ENCODE measurements at places on chromosomes 12 and 14. TPM values are rescaled to one million over a fixed set of nuclear protein-coding genes. Genes with fewer than 3 reads are reported as not detected.

GRCh38 chr12:76337583-76337982 lies 10.6 kb downstream of the BBS10 start:
- DNase-seq, result no peak

GRCh38 chr14:91278383-91278715 lies 33.8 kb upstream of the GPR68 start:
- no peak for DNase-seq

- DNase-seq, result no peak
Measured at GRCh38 chr14:49218436-49219092, 367.6 kb downstream of the RPS29 start.

GRCh38 chr14:102241147-102241546 lies 63.8 kb downstream of the MOK start:
- no peak for DNase-seq

- DNase-seq, result no peak
Measured at GRCh38 chr12:128240745-128241144, 26.2 kb upstream of the TMEM132C start.

- DNase-seq, result no peak
Measured at GRCh38 chr14:31243860-31244259, 36.3 kb upstream of the HECTD1 start.

GRCh38 chr12:68018315-68018714 lies 29.1 kb downstream of the IFNG-AS1 start:
- no peak for DNase-seq

DNA sequence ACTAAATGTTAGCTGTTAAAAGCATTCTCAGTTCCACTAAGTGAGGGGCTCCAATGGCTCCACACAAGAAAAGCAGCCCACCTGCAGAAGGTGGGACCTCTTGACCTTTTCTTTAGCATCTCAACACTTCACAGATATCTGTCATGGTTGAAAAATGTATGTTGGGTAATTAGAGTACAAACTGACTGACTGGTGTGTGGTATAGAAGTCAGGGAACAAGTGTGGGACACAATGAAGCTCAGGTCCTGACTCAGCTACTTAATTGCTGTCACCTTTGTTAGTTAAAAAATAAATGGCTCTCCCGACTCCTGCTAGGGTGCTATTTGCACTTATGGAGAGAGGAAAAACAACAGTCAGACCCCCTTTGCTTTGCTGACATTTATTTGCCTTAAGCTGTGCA lies 299.0 kb downstream of the TTC6 start:
- DNase-seq, result no peak

GRCh38 chr12:54891717-54892478 lies 37.6 kb downstream of the MUCL1 start:
- no peak for DNase-seq

DNA sequence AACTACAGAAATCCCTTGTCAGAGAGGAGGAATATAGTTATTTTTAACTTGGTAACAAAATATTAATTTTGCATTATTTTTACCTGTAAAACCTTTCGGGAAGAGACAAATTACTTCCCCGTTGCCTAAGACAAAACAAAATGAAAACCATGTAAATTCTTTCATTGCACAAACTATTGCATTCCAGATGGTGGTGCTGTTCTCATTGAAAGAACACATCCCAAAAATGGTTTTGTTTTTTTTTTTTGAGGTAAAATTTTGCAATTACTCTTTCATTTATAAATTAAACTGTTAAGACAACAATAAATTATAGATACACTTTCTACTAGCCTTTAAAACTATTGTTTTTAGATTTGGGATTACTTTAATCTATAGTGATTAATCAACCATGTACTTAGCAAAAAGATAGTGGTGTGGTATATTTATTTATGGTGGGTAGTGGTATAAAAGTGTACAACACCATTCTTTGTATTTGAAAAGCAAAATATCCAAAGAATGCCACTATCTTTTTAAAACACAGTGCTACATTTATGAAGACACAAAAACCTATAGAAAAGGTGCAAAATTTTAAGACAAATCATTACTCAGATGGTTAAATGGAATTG lies 115.5 kb downstream of the SLC38A1 start:
- no peak for DNase-seq

DNA sequence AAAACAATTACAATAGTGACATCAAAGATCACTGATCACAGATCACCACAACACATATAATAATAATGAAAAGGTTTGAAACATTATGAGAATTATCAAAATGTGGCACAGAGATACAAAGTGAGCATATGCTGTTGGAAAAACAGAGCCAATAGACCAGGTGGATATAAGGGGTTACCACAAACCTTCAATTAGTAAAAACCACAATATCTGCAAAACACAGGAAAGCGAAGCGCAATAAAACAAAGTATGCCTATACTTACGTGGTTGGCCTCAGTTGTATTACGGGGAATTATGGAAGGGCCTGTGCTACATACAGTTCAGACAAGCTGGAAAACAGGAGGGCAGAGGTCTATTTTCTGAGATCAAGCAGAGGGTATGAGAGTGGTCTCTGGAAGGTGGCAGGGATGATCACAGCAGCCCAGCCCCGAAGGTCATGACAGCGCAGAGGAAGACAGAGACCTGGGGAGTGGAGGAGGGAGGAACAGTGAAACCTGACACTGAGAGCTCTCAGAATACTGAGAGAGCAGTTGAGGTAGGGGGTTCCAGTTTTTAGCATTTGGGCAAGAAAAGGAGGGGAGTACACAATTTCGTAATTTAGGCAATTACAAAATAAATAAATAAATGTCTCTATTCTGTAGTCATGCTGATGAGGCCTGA lies 41.3 kb downstream of the IFNG start:
- DNase-seq, result no peak

- DNase-seq, result no peak
Measured at GRCh38 chr14:68580671-68581070, 212.2 kb downstream of the ZFP36L1 start.

- DNase-seq, result no peak
Measured at GRCh38 chr14:99272899-99273765, 1.1 kb upstream of the BCL11B start.

DNA sequence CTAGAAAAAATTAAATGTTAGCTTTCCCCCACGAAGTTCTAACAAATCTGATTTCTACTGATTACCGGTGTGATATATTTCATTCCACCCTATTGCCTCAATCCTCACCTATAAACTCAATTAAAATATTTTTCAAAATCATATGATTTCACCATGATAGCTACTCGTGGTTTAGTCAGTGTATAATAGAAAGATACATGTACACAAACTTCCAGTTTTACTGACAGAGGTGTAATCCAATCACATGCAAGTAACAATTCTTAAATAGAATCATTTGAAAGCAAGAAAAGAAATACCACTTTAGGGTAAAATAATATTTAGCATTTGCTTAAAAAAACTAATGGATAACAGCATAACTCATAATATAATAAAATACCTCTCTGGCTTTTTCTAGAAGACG lies 55.0 kb upstream of the C12orf50 start:
- DNase-seq, result no peak

GRCh38 chr12:5689773-5690172 lies 255.3 kb downstream of the ANO2 start:
- no peak for DNase-seq

DNA sequence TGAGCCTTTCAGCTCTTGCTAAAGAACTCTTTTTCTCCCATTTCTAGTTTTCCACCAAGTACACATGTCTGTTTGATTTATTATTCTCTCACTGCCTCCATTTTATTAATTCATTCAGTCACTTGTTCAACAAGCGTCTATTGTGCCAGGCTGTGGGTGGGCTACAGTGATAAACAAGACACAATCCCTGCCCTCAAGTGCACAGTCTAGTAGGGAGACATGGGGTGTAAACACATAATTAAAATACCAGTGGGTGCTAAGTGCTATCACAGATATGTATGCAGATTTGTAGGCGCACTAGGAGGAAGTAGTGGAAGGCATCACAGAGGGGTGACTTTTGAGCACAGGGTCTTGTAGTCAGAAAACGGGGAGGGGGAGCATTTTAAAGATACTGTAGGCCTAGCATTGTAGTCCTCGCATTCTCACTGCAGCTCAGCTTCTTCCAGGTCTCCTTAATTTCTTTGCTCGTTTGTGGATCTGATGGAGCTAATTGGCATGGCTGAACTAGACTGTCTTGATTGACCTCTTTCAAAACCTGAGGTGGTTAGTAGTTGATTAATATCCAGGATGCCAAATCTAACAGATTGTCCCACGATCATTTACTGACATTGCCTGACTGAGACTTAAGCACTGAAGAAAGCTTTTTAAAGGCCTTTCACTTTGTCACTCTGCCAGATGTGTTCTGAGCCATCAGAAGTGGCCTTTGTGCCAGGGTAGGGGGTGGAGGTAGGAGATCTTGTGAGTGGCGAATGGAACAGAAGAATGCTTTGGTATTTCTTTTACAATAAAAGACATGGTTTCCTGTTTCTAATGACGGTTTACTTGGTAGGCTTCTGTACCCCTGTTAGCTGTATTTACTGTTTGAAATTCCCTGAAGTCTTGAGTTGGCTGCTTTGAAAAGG lies 116.9 kb downstream of the DIP2B start:
- DNase-seq, result no peak

DNA sequence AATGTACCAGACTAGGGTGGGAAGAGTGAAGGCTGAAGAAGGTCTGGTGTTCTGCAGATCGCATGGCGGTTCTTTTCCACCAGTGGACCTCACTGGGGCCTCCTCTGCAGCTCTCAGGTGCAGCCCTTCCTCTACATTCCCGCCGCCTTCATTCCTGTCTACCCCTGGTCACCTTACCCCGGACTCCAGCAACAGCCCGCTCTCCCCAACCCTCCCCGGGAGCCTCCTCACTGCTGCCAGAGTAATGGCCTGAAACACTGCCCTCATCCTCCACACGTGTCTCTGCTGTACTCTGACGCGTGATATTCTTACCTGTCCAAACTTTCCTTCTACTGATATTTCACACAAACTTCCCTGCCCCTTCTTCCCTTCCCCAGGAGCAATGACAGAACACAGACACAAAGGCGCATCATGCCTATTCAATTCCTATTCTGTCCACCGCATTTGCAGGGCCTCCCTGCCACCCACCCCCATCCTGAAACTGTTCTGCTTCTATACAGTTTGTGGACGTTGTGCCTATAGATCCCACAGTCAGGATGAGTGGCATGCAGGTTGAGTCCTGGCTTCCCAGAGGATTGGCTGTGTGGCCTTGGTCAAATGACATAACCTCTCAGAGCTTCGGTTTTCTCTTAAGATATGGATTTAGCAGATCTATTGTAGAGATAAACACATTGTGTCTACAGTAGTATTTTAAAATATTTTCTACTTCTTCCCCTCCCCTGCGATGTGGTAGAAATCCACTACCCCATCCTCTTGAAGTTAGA lies 1.7 kb upstream of the NUAK1 start:
- DNase-seq, result no peak

GRCh38 chr12:54983536-54984101 lies 943 bp downstream of the TESPA1 start:
- DNase-seq, result no peak

- no peak for DNase-seq
Measured at GRCh38 chr12:32089156-32089555, 17.5 kb upstream of the BICD1 start.

GRCh38 chr14:84864548-84865271 lies 665.2 kb upstream of the FLRT2 start:
- no peak for DNase-seq

DNA sequence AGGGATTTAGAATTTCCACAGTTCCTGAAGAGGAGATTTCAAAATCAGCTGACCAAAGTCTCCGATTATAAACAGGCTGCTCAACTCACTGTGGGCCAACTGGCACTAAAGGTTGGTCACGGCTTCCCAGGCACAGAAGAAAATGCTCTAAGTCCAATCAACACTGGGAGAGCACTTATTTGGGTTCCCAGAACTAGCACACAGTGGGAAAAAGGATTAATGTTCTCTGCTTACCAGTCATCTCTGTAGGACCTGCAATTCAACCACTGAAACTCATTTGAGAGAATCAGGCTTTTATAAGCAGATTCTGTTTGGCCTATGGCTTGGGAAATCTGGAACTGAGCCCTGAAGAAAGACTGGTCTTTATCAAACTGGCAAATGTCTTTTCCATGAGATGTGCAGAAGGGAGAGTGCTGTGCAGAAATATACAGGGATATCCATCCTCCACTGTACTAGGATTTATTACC lies 49.4 kb downstream of the ABCC9 start:
- peak; percentile 65 for DNase-seq

DNA sequence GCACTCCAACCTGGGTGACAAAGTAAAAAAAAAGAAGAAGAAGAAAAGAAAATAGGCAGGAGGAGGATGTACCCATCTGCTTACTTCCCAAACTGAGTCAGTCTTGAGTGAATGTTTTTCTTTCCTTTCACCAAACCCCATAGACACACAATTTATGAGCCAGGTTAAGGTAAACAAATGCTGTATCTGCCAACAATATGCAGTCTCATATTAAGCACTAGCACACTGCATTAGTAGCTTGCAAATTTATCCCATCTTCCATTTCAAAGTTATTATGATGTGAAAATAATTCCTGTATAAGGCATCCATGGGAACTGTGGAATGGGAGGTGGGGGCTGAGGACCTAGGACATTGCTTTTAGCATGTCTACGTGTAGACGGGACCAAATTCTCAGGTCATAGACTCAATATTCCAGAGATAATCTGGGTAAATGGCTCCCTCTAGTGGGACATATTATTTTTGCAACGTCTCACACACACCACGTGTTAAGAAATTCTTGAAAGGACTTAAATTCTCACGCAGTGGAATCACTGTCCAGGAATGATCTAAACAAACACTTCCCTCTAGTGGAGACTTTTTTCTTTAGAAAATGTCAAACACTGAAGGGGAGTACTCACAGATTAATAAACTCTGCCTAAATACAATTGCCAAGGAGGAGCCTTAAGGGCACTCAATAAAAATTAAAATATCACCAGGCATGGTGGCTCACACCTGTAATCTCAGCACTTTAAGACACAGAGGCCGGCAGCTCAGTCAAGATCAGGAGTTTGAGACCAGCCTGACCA lies 17.1 kb upstream of the OR10P1 start:
- no peak for DNase-seq

- no peak for DNase-seq
Measured at GRCh38 chr12:93139028-93139665, 210.1 kb upstream of the EEA1 start.

PTPRQ gene
- 0.13 TPM for total RNA-seq

CDKN3 gene
- total RNA-seq, result 5.2 TPM

SCNN1A gene
- total RNA-seq, result not detected

MUCL1 gene
- total RNA-seq, result not detected

DCN gene
- total RNA-seq, result 800 TPM

SEL1L gene
- total RNA-seq, result 46.0 TPM

IL26 gene
- not detected for total RNA-seq

KRT5 gene
- total RNA-seq, result not detected

RPGRIP1 gene
- total RNA-seq, result 0.27 TPM

TMEM179 gene
- not detected for total RNA-seq

OR10AD1 gene
- not detected for total RNA-seq

NTS gene
- total RNA-seq, result not detected

C14orf93 gene
- 5.5 TPM for total RNA-seq

HOXC12 gene
- total RNA-seq, result not detected

C12orf60 gene
- total RNA-seq, result 1.6 TPM
